OCI-LY7 (cell line): ENCODE measurements at places on chromosomes 1 and 21.

DNA sequence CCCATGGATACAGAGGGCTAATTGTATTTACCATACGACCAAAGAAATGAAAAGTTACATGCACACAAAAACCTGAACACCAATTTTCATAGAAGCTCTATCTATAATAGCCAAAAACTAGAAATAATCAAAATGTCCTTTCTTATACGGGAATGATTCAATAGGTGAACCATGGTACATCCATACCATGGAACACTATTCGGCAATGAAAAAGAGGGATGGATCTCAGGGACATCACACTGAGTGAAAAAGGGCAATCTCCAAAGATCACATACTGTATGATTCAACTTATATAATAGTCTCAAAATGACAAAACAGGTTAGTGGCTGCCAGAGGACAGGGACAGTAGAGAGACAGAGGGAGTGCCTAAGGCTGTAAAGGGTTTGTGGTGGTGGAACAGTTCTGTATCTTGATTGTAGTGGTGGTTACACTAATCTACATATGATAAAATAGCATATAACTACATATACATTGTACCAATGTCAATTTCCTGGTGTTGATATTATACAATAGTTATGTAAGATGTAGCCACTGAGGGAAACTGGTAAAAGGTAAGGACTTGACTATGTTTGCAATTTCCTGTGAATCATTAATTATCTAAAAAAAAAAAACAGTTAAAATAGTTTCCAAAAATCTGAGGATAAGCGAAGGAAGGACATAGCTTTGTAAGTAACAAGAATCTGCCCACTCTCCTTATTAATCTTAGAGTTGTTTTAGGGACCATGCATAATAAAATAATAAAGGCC, 3.7 kb downstream of the RSBN1 start:
- DNase-seq: no peak

DNA sequence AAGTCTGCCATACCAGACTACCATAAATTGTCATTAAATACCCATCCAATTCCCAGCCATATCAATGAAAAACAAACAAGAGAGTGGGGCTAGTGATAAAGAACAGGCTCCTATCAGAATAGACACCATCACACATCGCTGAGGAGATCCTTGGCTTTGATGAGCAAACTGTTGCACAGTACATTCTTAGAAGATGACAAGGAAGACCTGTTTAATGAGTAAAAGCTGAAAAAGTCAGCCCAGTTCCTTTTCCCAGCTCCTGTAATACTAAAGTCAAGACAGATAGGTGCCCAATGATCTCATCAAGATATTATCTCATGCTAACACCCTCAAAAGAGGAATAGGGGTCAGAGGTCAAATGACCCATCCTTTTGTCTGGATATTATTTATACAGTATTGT, 164.5 kb upstream of the COA6 start:
- DNase-seq: no peak

DNA sequence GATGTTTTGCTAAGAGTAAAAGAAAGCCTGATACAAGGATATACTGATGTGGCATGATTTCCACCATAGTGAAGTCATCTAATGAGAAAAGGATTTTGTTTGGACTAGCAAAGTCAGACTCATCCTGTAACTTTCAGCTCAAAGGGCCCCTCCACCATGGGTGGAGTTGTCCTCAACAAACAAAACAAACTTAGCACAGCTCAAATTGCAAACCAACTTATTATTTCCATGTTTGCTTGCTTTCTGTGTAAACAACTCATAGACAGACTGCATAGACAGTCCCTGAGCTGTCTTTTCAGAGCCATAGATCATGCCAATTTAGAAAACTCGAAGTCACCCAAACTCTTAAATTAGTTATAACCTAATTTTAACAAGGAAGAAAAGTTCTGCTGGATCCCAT, 69.4 kb upstream of the VAV3 start:
- DNase-seq: no peak

GRCh38 chr1:53337499-53337898, 9.6 kb upstream of the LRP8 start:
- no peak for DNase-seq

- no peak for DNase-seq
Measured at GRCh38 chr1:18021242-18021641, 86.4 kb upstream of the IGSF21 start.

GRCh38 chr1:169132512-169133227, 26.2 kb downstream of the ATP1B1 start:
- DNase-seq: no peak

- no peak for DNase-seq
Measured at GRCh38 chr1:219963432-219963831, 35.1 kb upstream of the SLC30A10 start.

DNA sequence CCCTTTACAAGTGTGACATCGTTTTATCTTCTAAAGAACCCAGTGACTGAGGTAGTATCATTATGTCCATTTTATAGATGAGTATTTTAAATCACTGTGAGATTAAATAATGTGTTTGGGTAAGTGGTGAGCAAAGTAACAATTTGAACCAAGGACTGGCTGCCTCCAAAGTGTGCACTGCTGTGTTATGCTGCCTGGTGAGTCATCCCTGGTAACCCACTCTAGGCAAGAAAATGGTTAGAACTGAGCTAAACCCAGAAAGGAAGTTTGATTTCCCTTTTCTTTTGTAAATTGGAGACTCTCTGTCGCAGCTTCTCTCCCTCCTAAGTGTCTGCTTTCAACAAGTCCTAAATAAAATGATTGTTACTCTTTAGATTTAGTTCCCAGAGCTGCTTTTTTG, 342.8 kb upstream of the KAZN start:
- DNase-seq: no peak

DNA sequence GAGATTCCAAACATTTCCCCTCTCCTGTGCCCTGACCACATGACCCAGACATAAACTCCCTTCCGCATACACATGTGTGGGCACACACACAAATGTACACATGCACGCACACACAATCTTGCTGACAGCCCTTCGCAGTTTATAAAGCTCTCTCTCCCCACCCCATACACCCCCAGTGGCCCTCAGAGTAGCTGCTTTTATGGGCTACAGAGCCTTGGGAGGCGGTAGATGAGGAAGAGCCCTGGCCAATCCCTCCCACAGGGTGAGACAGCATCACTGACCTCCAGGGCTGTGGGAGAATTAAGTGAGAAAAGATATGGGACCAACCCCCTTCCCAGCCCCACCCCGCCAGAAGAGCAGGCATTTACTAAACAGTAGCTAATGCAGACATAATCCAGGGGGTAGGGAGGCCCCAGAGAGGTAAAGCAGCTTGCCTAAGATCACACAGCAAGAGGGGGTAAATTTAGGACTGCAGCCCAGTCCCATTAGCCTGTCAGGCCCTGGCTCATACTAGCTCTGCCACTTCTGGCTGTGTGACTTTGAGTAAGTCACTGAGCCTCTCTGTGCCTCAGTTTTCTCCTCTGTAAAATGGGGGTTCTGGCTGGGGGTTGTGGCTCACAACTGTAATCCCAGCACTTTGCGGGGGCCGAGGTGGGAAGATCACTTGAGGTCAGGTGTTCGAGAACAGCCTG, 5.1 kb downstream of the SDC3 start:
- DNase-seq: no peak

DNA sequence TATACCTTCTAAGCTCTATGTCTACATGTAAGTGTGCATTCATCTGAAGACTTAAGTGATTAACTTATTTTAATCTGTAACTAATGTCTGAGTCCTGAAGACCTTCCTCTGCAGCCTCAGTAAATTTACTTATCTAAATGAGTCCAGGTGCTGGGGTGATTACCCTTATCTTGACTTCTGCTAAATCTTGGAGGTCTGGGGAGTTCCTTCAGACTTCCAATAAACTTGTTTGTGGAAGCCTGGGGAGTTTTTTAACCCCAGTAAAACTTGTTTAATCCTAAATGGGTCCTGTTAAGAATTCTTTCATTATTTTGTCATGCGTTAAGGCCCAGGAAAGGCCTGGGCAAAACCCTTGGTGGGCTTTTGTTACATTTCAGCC, 37.0 kb downstream of the RSPH1 start:
- no peak for DNase-seq

GRCh38 chr21:41802684-41803083, 35.8 kb upstream of the RIPK4 start:
- no peak for DNase-seq

DNA sequence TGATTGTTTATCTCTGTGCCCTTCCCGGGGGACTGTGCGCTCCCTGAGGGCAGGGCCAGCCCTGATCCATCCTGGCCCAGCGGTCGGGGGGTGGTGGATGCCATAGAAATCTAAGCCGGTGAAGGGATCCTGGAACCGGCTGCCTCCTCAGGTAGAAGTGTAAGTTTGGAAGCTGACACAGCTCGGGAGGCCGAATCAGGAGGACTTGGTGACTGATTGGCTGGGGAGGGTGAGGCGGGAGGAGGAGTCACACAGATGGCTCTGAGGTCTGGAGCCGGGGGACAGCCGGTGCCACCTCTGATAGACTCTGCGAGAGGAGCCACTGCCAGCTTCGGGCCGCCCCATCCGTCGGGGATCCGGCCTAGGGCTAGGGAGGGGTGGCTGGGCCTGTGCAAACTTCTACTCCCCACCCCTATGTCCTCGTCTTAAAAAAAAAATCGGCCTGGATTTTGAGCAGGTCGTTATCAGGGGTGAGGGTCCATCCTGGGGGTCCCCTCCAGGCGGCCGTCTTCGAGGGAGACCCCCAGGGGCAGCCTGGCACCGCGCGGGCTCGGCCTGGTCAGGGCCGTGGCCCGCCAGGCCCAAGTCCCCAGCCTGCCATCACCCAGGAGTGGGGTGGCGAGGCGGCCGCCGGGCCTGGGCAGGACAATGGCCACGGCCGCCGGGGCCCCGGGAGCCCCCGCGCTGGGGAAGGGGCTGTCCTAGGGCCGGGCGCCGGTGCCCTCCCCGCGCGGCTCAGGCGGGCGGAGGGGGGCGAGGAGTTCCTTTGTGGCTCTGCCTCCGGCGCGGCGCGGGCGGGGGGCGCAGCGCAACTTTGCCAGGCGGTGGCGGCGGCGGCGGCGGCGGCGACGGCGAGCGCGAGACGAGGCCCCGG, 708 bp upstream of the ZNF362 start:
- DNase-seq: peak; percentile 59

GRCh38 chr21:34217263-34217662, 143.9 kb downstream of the MRPS6 start:
- DNase-seq: no peak

- DNase-seq: no peak
Measured at GRCh38 chr1:207202480-207202879, 98.4 kb downstream of the C4BPA start.

DNA sequence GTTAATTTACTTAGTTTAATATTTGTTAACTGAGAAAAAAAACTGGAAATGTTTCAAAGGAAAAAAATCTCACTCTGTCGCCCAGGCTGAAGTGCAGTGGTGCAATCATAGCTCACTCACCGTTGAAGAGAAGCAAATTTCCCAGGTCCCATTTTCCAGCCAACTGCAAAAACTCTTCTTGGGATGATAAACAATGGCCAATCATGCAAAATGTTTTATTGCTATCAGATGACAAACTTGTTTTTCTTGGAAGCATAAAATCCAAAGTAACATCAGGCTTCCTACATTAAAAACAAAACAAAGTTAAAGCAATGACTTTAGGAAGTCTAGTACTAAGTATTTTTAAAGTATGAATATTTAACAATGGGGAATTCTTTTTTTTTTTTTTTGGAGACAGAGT, 84.9 kb downstream of the LYST start:
- DNase-seq: no peak
